ENCODE measurements at places on chromosomes 2 and 18.

DNA sequence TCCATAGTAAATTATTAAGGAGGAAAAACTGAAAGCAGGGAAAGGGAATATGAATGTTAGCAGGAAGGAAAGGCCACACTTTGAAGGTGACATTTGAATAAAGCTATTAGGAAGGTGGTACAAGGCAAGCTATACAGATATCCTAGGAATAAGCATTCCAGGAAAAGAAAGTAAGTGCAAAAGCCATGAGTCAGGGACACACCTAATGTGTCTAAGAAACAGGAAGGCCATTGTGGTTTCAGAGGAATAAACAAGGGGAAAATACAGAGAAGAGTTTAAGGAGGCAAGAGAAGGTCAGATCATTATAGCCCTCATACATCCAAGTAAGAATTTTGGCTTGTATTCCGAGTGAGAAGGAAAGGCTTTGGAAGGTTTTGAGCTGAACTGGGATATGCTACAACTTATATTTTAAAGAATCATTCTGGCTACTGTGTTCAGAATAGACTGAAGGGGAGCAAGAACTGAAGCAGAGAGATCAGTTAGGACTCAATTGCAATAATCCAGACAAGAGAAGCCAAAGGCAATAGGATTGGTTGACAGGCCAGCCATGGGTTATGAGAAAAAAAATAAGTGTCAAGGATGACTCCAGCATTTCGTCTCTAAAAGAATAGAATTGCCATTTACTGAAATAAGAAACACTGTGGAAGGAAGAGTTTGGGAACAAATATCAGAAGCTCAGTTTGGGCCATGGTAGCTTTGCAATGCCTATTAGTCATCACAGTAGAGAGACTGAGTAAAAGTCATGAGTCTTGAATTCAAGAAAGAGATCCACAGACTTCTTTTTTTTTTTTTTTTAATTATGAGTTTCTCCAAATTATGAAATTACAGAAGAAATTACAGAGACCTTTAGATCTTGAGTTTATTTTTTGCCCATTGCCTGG is 11.3 kb downstream of the RAD51AP2 start:
- DNase-seq: peak; percentile 60

DNA sequence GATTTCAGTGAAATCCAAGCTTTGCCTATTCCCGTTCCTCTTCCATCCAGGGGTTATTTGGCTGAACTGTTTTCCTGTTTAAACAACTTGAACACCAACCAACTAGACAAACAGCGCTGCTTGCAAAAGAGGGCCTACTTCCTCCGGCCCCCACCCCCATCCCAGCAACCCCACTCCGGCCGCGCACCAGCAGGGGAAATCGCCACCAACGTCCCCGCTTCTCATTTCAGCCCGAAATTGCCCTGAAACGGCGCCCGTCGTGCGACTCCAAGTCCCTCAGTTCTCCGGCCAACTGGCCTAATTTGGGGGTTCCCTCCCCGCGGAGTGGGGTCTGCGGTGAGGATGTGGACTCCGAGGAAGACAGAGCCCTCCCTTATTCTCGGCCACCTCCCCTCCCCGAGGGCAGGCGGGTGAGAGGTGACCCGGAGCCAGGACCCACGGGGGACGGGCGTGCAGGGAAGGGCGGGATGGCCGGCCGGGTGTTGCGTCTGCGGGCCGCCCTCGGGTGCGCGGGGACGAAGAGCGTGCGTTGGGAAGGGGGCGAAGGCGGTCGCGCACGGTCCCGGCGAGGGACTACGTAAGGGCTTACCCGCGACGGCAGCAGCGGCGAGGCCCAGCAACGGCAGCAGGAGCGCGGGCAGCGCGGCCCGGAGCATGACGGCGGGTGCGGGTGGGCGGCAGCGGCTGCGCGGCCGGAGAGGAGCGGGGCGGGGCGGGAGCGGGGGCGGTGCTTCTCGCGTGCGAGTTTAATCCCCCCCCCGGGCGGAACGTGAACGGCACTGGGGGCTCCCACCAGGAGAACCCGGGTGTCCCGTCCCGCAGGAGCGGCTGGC is at the start of gene CD302:
TSS of gene CD302 (minus strand) at position 666 of the 833 bp plus-strand sequence. CDS start at position 656, 10 bp downstream.
- DNase-seq: peak; percentile 27

- no peak for DNase-seq
These were observed 460.8 kb downstream of the RNF144A start for GRCh38 chr2:7377916-7378569.

- no peak for DNase-seq
These were observed 75.4 kb upstream of the IGFBP5 start for GRCh38 chr2:216770717-216771116.
